GM04504 (cell line): ENCODE measurements at places on chromosomes 11 and 22.

DNA sequence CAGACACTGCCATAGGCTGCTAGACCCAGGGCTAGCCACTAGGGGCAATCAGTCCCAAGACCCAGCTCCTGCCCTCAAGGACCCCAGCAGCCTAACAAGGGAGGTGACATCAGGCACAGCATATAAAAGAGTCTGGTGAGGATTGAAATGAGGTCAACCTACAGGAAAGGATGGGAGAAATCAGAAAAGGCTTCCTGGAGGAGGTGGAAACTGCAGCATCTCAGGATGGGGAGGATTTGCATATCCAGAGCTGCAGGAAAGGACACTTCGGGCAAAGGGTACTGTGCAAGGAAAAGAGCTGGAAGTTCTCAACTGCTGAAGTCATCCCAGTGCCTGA is 2.9 kb upstream of the ARFGAP2 start:
- DNase-seq, result no peak

GRCh38 chr11:121958971-121959325 is 157.1 kb downstream of the BLID start:
- no peak for DNase-seq

- DNase-seq, result no peak
Measured at GRCh38 chr11:69209421-69210309, 53.9 kb downstream of the SMIM38 start.

DNA sequence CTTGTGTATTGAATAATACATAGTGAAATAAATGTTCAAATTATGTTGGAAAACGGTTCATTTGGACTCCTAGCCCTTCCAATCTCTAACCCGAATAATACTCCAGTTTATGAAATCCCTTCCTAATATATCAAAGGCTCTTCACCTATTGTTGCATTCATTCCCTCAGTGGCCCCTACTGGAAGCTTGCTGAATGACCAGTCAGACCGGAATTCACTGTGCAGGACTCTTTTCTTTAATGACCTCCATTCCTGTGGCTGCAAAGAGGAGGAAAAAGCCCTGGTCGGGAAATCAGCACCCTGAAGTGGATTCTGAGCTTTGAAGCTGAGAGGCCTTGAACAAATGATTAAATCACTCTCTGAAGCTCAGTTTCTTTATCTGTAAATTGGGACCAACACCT is 19.1 kb upstream of the RCN1 start:
- DNase-seq, result no peak

DNA sequence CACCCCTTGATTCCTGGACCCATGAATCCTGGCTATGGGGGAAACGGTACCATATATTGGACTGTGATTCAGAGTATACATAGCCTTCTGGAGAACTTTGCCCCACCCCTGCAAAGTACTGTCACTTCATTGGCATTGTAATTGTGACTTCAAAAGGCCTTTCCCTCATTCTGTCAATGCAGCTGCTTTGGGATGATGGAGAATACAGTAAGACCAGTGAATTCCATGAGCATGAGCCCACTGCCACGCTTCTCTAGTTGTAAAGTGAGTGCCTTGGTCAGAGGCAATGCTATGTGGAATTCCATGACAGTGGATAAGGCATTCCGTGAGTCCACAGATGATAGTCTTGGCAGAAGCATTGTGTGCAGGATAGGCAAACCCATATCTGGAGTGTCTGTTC is 25.7 kb upstream of the MSANTD2 start:
- no peak for DNase-seq

DNA sequence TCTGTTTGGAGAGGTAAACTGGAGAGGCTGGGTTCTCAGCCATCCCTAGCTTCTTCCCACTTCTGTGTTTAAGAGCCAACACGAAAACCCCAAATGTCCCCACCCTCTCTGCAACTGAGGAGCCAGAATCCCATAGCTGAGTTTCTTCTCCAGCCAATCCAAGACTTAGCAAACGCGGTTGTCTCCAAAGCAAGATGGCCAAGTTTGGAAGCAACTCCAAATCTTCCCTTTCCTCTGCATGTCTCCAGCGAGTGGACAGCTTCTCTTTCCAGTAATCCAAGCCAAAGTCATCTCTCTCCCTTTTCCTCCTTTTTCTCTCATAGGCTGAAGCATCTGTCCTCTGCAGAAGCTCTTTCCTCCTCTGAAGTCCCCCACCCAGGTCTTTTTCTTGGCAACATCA is 539.2 kb downstream of the MIAT start:
- DNase-seq, result no peak

DNA sequence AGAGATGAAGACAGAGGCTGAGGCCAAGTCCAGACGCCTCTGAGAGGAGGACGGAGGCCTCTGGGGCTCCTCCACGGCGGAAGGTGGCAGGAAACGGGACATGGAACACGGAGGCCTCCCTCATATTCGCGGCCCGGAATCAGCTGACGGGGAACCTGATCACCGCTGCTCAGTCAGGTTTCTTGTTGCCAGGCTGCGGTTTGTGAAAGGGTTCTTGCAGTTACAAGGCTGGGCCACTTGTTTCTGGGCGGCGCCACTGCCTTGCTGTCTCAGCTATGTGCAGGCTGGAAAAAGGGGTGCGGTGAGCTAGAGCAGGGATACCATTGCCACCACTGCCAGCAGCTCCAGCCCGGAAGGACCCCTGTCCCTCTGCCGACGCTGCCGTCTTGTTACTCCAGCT is 10.0 kb upstream of the MMP1 start:
- DNase-seq, result no peak

DNA sequence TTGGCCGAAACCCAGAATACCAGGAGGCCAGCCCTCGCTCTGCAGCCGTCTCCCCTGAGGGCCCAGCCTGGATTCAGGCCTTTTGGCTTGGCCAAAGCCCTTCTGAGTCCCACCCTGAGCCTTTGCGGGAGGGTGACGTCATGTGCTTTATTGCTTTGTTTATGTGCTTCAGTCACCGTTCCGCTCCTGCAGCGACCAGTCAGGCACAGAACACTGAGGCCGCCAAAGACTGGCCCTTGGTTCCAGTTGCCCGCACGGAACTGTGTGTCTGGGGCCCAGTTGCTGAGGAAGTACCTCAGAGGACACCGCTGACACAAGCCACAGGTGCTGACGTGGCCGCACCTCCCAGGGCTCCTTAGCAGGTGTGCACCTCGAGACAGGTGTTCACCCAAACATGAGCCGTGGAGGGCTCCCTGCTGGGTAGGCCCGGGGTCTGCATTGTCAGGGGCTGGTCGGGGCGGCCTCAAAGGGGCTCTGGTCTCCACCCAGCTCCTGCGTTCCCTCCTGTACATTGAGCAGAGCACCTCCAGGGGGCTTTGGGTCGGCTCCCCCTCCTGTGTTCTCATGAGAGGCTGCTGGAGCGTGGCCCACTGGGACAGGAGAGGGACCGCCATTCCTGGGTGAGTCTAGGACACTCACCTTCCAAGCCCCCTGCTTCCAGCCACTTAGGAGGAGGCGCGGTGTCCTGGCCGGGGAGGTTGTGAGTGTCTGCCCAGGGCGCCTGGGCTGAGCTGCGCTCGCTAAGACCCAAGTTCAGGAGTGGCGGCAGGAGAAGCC is 376.8 kb downstream of the TBC1D22A start:
- DNase-seq, result no peak

- no peak for DNase-seq
Measured at GRCh38 chr11:119934267-119934666, 203.6 kb downstream of the TRIM29 start.

GRCh38 chr11:35483131-35483820 is 42.1 kb downstream of the PAMR1 start:
- no peak for DNase-seq

DNA sequence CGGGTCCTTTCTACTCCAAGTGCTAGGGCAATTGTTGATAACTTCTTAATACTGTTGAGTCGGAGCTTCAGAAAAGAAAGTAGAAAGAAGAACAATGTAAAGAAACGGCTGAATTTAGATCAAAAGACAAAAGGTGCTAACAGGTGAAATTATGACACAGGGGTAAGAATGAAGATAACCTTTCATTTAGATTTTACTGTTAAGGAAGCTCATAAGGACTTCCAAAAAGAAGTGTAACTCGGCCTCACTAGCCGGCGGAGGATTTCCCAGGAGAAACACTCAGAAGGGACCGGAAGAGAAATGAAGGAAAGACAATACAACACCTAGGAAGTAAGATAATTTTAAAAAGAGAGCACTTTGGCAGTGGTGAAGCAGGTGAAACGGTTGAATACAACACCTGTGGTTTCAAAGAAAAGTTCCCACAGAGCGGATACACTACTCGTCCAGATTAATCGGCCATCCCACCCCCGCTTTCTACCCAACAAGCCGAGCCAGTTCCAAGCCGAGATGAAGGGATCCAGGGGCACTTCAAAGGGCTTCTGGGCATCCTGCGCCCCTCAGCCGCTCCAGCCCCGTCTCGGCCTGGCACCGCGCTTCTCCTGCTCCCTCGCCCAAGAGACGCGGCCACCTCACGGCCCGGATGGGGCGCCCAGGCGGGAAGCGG is 737 bp downstream of the PPP2R1B start:
- no peak for DNase-seq
